Activated naive CD8-positive, alpha-beta T cell treated with anti-CD3 and anti-CD28 coated beads for 36 hours (primary cell): ENCODE measurements at places on chromosomes 2 and 18.
A peak's percentile ranks its signal among the peaks of the same experiment; 100 is the strongest.

DNA sequence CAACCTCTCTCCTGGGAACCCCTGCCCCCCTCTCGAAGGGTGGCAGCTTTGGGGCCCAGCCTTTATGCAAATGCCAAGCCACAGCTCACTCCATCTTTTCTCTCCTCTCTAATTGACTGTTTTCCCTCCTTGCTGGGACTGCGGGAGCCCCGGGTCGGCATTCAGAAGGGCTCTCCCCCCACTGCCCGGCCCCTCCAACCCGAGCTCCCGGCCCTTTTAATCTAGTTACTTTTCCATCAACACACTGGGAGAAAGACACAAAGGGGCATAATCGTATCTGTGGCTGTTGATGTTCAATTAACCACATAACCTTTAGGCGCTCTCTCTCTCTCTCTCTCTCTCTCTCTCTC, 95.4 kb downstream of the INHBB start:
- DNase-seq, result no peak

- DNase-seq, result no peak
Observed at GRCh38 chr2:150373374-150373773, 114.1 kb downstream of the RND3 start.

- no peak for DNase-seq
Observed at GRCh38 chr2:175606010-175606841, 395.8 kb downstream of the LNPK start.

DNA sequence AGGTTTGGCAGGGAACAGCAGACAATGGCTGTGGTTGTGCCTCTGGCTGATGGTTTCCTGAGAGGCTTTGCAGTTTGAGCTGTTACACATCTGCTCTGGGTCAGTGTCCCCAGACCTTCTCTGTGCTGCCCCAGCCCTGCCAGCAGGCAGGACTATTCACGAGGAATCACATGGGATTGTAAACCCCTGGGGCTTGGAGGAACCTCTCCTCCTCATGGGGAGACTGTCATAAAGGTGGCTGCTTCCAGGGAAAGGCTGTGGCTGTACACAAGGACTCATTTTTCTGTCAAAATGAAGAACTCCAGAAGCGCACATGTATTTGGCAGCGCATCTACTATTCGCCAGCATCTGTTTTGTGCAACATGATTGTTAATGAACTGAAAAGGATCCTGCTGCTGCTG, 142.6 kb upstream of the CYP1B1 start:
- DNase-seq, result no peak

DNA sequence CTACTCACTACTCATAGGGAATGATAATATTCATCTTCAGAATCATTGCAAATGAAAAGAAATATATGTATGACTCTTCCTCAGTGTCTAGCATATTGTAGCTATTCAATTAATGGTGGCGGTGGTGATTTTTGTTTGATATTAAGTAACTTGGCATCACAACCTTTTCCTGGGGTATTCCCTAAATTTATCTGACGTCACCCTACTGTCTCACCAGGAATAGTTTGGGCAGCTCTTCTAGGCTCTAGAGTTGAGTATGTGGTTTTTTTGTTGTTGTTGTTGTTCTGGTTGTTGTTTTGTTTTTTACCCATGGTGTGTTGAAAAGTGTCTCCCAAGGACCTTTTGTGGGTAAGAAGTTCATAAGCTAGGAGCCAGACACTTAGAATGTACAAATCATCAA, 1320.3 kb upstream of the LRRTM1 start:
- no peak for DNase-seq

- no peak for DNase-seq
Observed at GRCh38 chr2:119197529-119198239, 25.9 kb upstream of the STEAP3 start.

- DNase-seq, result no peak
Observed at GRCh38 chr2:186714611-186715010, 20.8 kb downstream of the FAM171B start.

DNA sequence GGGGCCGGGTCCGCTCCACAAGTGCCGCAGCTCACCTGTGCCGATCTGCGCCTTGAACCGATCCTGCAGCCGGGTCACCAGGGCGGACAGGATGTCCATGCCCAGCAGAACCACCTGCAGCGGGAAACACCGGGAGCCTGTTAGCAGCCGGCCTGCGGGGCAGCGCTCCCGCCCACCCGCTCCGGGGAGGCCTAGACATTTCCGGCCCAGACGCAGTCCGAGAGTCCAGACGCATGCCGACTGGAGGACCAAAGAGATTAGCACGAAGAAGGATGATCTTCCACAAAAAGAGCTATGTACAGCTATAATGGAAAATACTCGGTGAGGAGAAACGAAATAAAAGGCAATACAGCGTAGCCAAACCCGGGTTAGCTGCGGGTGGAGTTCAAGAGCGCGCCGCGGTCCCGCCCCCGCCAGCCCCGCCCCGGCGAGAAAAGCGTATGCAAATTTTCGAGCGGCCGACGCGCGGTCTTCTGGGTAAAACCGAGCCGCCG, 421 bp upstream of the RNU4ATAC start:
- peak; percentile 82 for DNase-seq

- no peak for DNase-seq
Observed at GRCh38 chr2:231012463-231012862, 16.5 kb downstream of the SPATA3 start.

DNA sequence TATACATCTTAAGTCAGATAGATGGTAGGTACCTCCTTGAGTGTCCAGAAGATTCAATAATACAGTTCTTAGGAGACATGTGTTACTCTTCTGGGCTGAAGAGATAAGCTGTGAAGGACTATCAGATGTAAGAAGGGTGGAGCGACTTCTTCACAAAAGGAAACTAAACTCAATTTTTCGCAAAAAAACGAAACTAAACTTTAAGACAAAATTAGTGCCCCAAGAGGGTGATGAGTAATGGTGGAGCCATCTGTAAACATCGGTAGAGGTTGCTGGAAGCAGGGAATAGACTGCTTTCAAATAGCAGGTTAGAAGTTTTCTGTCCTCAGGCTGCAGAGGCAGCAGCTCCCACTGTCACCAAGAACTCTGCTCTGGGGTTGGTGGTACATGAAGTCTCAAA, 111.6 kb upstream of the TACR1 start:
- DNase-seq, result no peak

GRCh38 chr2:237688081-237688480, 60.7 kb downstream of the LRRFIP1 start:
- DNase-seq, result no peak

- no peak for DNase-seq
Observed at GRCh38 chr2:8121826-8122513, 559.9 kb upstream of the ID2 start.

DNA sequence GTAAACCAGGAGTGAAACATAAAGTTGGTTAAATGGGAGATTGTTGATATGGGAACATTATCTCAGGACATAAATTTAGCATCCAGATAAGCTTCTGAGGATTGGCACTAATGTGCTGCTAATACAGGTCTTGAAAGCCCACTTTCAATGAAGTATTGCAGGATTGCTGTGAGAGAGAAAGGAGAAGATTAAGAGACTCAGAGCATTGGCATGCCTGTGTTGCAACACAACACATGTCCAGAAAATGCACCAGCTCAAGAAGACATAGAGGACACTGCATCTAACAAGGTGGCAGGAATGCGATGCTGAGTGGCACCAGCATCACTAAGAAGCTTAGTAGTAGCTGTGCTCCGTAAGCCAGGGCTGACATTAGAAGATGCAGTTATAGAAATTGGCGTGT, 728.9 kb downstream of the SUCLG1 start:
- no peak for DNase-seq

- DNase-seq, result no peak
Observed at GRCh38 chr2:29426354-29426753, 311.1 kb downstream of the CLIP4 start.

DNA sequence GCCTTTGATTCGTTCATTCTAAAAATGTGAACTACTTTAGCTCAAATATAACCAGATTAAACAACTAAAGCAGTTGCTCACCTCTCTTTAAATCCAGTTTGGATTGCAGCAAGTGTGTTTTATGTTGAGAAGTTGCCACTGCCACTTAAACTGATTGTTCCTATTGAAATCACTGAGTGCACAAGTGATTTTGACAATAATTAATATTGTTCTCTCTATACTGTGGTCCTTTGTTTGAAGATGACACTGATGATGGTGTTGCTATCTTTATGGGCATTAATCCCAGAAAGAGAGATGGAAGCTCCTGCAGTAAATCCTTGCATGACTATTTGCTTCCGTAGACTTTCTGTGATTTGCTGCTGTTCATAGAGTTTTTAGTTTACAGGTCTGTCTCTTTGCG, 251.4 kb upstream of the ZEB2 start:
- no peak for DNase-seq

DNA sequence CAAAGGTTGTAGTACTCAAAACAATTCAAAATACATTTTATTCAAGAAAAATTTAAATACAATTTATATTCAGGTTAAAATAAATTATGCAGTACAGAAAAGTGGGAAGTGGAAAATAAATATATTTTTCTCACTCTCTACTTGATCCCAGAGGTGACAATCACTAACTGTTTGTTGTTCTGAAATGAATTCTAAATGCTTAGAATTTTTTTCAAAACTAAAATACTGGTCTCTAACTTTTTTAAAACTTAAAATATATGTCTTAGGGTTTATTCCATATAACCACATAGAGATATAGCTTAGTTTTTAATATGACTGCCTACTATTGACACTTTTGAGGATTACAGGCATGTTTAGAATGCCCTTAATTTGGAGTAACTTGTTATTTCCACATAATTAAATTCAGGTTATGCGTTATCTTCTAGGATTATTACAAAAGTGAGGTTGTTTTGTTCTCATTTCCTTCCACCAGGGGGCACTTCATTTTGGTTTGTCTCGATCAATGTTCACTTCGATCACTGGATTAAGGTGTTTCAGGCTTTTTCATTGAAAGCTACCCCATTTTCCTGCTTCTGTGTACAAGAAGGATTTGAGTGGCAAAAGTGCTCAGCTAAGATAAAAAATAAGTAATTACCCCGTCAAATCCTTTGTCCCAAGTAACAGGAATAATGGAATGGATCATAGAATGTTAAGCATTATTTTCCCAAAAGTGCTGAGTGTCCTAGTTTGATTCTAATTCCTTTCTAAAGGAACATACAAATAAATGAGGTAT, 27.1 kb upstream of the TFPI start:
- DNase-seq, result peak; percentile 7

GRCh38 chr18:79982736-79983135, 5.6 kb downstream of the TXNL4A start:
- DNase-seq, result peak; percentile 26

DNA sequence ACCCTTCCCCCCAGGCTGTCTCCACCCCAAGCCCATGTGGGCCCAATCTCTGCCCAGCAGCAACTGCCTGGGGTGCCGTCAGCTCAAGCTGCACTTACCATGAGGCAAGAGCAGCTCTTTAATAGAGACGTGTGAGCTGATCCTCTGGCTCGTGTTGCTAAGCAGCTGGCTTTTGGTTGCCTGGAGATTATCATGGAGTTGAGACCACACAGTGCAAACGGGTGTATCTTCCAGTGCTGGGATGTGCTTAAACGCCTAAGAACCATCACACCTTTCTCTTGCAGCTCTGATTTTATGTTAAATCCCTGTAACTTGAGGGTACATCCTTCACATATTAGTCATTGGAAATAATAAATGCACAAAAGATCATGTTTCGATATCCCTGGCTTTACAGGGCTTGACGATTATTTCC, 271.1 kb downstream of the PRKCE start:
- DNase-seq, result no peak

GRCh38 chr2:19810148-19810547, 91.6 kb downstream of the TTC32 start:
- DNase-seq, result no peak

- peak; percentile 12 for DNase-seq
Observed at GRCh38 chr2:182642328-182642727, 73.7 kb upstream of the DNAJC10 start.

DNA sequence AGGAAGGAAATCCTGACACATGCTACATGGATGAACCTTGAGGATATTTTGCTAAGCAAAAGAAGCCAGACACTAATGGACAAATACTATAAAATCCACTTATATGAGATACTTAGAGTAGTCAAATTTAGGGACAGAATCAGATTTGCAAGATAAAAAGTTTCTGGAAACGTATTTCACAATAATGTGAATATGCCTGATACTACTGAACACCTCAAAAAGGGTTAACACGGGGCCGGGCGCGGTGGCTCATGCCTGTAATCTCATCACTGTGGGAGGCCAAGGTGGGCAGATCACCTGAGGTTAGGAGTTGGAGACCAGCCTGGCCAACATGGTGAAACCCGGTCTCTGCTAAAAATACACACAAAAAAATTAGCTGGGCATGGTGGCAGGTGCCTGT, 1.7 kb upstream of the RMC1 start:
- no peak for DNase-seq

DNA sequence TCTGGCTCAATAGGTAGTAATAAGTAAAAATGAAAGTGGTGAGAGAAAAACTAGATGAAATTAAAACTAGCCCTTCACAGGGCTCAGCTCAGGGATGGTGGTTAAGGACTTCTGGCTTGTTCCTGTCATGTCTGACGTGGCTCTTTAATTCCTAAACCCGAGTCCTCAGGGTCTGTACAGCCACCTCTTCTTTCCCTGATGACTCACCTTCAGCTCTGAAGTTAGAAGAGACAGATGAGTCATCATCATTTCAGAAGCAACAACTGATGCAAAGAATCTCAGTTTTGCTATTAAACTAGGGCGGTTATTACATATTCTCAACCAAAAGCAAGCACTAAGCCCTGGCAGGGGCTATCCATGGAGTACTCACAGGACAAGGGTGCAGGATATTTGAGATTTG, 24.0 kb upstream of the ITGB6 start:
- peak; percentile 34 for DNase-seq

DNA sequence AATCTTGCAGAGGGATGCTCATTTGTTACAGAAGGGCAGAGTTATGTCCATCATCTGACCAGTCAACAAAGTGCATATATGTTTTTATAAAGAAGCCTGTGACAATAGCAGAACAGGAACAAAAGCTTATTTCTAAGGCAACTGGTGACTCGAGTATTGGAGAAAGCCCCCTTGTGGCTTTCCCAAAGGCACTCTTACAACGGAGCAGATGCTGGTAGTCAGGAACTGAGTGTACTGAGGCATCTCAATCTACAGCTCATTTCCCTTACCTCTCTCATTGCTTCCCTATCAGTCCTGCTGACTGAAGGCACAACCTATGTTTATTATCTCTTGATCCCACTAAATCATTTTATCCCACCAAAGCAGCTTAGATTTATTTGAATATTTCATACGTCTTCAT, 557.1 kb upstream of the CHAC2 start:
- DNase-seq, result no peak

DNA sequence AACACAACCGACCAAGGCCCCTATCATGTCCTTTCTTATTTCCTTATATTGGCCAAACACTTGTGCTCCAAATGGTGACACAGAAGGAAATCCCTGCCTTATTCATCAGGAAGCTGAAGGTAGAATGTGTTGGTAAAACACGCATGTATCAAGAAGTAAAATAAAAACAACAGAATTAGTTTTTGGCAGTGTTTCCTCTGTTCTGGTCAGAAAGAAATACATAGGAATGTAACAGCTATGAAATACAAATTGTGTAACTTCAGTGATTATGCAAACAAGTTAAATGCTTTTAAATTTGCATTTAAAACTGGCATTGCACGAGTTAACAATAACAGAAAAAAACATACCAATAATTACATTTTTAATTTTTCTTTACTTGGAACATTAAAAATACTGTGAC, 19.3 kb downstream of the ST6GAL2 start:
- DNase-seq, result no peak
